Omental fat pad (tissue), 4 donors: ENCODE measurements at places on chromosomes 12 and 14. TPM values are rescaled to one million over a fixed set of nuclear protein-coding genes. Genes with fewer than 3 reads are reported as not detected.

GRCh38 chr12:4743046-4743445 lies 22.8 kb downstream of the GALNT8 start:
- DNase-seq, result no peak

DNA sequence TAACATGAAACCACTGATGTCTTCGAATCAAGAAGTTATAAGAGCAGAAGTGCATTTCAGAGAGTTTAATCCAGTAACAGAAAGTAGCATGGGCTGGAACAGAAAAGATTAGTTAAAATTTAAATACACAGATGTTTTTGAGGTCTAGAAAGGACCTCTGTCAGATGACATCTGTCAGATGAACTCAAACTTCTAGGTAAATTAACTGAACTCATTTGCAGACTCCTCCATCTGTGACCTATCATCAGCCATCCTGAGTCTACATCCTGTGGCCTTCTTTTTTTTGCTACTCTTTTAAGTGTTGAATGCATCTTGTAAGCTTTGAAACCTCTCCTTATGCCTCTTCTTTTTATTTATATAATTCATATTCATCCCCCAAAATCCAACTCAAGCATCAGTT lies 53.3 kb downstream of the C2CD5 start:
- DNase-seq, result no peak

Gene ITPK1
- total RNA-seq, result 49.8 TPM

DNA sequence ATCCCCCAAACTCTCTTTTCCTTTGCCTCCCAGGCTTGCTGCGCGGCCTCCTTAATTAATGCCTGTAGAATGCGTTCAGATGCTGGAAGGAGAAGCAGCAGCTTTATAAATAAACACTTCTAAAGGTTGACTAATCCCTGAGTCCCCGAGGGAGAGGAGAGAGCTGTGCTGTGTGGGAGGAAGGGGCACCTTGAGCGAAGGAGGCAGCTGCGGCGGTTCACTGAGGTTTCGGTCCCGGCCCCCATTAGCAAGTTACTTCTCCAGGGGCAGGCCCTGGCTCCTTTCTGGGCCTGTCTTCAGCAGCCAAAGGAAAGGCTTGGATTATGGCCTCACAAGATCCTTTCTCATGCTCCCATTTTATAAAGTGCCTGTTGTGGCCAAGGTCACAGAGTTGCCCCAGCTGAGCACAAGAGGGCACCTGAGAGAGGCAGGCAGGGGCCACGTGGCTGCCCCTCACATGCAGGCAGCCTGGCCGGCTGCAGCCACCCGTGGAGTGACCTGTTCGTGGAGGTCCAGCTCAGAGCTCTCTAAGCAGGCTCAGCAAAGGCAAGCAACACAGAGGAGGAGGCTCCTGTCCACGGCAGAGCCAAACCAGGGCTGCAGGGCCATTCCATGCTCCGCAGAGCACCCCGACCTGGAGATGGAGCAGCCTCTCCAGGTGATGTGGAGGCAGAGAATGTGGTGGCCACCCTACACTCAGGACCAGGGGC lies 15.0 kb upstream of the CACNA2D4 start:
- DNase-seq, result no peak

DNA sequence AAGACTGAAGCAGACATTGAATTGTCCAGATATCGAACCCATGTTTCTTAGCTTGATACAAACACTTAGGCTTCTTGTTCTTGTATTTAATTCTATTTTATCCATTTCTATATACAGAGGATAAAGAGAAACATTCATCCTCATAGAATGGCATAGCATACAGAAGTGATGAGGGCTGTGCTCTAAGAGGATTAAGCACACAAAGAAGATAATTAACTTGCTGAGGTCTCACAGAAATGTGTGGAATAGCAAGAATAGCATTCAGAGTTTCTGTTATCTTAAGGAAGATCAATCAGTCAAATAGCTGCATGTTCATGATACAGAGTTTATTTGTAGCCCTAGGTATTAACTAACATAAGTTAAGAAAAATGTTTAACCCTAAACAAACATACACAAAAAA lies 27.3 kb upstream of the STRAP start:
- no peak for DNase-seq
